ENCODE measurements at places on chromosomes 6 and 20.
A peak's percentile ranks its signal among the peaks of the same experiment; 100 is the strongest.

- DNase-seq, result no peak
These were observed 51.6 kb upstream of the SNAP25 start for GRCh38 chr20:10167040-10167439.

DNA sequence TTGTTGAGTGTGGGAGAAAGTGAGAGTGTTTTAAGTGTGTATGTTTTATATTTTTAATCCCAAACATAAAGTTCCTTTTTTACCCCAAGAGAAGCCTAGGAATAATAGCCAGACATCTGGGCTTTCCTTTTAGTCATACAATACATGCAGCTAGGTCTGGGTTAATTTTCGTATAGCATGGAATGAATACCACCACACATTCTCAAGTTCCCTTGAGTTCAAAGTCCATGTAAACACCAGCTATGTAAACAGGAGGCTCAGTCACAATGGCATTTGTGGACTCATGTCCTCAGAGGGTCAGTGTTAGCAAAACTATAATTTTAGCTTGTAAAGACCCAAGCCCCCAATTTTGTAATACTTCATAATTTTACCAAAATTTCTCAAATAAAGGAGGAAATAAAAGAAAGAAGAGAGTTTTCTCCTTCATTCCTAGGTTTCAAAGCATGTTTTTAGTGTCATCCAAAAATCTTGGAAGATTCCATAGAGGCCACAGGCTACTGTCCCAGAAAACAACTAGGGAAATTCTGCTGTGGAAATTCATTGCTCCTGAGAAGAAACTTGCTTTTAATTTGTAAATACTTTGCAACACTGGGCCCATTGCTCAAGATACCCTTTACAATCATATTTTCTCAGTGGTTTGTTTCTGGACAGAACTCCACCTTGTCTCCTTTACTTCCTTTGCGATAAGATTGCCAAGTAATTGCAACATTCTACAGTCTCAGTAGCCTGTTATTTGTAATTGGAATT, 671.2 kb downstream of the COL12A1 start:
- no peak for DNase-seq

DNA sequence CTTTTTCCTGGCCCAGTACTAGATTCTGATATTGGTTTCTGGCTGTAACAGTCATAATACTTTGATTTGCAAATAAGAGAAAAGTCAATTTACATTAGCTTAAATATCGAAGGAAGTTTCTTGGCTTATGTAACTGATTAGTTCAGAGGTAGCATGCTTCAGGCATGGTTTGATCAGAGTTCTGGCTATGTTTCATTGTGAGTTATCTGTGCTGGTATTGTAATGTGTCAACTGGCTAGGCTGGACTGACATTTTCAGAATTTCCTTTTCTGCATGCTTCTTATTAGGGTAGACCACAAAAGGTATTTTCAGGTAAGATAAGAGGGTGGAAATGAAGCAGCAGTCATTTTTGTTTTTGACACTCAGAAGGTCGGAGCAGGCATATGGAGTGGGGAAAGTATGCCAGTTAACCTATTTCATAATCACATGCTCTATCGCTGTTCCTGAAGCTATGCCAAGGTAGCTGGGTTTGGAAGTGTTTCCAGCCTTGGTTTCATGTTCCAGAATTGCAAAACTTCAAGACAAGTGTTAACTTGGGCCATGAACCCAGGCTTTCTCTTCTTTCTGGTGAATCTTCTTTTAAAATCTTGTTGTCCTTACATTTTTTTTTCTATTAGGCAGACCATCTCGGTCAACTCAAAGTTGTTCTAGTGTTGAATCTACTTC, 244.9 kb downstream of the DHX35 start:
- no peak for DNase-seq

DNA sequence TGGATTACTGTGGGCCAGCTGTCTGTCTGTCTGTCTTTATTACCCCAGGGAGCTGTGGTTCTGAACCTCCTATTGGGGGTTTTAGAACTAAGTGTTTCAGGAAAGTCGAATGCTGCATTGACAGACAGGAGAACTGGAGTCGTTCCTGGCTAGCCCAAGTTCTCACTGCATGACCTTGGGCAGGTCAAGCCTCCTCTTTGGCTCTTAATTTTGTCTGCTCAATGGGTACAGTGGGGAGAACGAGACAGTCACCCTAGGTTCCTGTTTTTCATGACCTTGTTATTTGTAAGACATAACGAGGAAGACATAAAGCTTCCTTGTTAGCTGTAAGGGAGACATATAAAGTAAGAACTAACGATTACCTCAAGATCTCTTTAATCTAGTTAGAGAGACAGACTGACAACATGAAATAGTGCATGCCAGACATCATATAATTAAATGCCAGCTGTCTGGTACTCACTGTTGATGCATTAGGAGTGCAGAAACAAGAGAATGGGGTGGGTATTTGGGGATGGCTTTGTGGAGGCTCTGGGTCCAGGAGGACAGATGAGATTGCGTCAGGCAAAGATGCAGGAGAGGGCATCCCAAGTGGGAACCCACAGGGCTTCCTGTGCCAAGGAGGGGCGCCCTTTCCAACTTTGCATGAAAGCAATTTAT, 3.7 kb upstream of the CCDC167 start:
- DNase-seq, result no peak

GRCh38 chr6:148146717-148147462, 195.7 kb upstream of the SASH1 start:
- DNase-seq, result peak; percentile 8

- no peak for DNase-seq
These were observed 3.5 kb downstream of the LHFPL5 start for GRCh38 chr6:35808688-35809087.

DNA sequence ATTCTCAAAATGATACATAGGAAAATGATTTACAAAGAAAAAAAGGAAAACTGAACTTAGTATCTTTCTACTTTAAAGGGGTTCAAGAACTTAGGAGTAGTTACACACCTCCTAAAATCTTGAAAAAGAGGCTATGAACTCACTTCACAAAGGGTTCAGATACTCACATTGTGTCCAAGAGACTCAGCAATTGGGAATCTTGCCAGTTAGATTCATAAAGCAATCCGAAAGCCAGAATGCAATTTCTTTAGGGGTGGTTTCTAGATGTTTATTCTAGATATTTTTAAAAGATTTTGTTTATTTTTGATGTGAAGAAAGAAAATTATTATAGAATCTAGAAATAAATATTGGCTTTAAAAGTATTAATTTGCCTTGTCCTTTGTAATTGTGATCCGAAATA, 1.7 kb upstream of the MYB start:
- no peak for DNase-seq

- DNase-seq, result no peak
These were observed 298.4 kb downstream of the ALDH8A1 start for GRCh38 chr6:134651519-134651918.

- DNase-seq, result no peak
These were observed 34.9 kb downstream of the ANGPT4 start for GRCh38 chr20:881051-881782.

- no peak for DNase-seq
These were observed 101.4 kb downstream of the SLX4IP start for GRCh38 chr20:10536531-10536930.

DNA sequence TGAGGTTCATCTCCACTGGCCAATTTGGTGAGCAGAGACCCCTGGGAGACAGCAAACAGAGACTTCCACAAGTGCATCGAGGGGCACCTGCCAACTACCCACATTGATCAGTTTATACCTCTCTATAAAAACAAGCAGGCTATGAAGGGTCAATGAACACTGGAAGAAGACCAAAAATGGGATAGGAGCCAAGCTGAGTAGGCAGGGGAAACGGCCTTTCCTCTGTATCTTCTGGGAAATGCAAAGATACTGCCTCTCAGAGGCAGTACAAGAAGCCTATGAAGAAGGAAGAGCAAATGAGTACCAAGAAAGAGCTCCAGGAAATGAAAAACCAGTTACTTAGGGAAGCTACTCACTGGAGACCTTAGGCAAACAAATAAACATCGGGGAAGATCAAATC, 247.7 kb downstream of the GMDS start:
- no peak for DNase-seq

DNA sequence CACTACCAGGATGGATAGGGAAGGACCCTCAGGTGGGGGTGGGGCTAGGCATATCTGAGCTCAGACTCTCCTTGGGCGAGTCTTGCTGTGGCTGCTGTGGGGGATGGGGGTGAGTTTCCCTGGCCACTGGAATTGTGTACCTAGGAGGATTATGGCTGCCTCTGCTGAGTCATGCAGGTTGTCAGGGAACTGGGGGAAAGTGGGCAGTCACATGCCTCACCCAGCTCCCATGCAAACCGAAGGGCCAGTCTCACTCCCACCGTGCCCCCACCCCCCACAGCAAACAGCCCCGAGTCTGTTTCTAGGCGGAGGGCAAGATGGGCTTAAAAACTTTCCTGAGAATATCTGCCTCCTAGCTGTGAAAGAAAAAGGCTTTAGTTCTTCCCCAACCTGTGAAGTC, 210.3 kb upstream of the FERMT1 start:
- no peak for DNase-seq

GRCh38 chr6:40331545-40331944, 255.6 kb downstream of the LRFN2 start:
- DNase-seq, result no peak

DNA sequence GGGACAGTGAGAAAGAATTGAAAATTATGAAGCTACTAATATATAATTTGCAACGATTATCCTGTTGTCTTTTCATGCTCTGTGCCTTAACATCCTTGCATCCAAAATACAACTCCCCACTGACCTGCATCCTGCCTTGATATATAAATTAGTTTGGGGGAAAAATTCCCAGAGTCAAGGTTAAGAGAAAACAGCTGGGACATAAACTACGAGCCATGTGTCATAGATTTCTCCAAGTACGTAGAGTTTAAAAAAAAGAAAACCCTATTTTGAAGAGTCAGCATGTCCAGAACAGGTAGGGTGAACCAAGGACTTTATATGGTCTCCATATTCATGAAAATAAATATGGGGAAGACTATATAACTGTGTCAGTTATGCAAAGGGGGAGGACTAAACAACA, 123.8 kb upstream of the MARCKS start:
- no peak for DNase-seq

DNA sequence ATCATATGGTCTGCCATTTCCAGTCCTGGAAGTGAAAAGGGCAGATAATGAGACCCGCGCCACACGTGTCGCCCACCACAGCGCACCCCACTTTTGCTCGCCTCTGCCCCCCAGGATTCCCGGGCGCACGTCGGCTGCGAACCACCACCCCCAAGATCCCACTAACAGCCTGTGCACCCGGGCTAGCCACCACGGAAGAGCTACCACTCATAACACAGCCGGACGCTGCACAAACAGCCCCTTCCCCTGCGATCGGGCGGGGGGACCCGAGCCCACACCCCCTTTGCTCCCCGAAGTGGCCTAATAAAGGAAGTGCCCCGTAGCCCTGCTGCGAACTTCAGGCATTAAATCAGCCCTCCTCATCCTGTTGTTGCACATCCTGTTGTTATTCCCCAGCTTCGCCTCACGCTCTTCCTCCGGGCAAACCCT, 506 bp downstream of the CITED2 start:
- DNase-seq, result no peak

DNA sequence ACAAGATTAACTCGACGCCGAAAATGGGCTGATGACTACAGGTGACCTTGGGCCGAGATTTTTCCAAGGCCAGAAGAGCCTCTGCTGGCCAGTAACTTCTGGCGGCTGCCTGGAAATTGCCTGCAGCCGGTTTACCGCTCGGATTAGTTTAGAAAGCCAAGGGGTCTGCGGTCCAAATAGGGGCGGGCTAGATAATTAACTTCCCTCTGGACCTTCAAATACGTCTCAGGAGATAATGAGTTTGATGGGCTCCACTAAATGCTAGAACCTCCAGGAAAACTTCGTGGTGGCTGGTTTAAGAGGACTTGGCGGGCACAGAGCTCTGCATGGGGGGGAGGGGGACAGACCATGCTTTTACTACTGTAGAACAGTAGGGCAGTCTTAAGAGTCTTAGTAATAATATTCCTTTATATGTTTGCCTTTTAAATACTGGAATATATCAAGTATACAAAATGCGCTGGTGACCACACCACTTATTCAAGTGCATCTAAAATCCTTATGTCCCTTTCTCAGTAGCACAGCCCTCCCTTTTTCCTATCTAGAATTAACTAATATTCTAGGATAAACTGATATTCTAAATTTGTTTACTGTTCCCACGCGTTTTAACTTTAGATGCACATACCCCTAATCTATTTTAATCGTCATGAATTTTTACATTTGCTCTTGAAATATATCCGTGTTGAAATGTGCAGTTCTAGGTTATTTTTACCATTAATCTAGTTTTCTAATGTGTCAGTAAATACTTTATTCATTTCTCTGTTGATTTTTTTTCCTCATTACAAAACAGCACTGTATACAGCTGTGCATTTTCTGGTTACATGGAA, 107.5 kb upstream of the PRSS16 start:
- DNase-seq, result no peak

DNA sequence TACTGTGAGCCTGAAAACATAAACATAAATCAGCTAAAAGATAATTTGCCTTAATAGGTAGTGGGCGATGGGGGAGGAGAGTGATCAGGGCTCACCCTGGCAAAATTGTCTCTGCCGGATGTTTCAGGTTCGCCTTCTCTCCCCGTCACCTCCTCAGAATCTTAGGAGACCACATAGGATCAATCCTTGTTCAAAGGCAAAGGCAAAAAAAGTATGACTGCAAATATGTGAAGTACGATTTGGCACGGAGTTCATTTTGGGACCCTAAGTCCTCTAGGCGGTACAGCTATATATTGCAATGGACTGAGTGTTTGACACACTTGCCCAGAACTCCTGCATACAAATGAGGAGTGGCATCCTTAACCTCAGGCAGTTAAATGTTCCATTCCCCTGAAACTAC, 649.2 kb upstream of the FLRT3 start:
- DNase-seq, result no peak

DNA sequence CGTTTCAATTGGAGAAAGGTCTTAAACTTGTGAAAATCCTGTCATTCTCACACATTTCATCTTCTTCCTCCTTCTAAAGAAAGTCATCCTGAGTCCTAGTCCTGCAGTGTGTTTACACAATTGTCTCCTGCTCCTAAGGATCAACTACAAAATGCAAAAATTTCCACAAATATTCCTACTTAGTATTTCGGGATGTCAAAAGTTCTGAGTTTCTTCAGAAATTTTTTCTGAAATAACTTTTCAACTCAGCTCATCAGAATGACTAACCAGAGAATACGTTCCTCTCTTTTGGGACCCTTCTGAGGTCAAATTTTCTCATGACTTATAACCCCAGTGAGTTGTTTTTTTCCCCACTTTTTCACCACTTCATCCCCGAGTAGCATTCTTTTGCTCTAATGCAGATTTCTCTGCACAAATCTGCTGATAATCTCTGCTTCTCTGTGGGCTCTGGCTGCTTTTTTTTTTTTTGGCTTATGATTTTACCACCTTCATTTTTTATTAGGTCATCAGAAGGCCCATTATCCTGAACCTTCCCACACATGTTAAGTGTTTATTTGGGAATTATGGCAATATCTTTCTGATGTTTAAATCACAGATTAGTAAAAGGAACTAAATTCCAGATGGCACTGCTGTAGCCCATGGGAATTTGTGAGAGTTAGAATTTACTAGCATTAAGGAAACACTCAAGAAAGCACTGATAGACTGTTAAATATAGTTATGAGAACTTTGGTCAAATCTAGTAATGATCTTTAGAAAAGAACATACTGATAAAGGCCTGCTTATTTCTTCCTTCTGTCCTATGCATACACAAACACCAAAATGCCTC, 41.4 kb downstream of the MAP3K5 start:
- no peak for DNase-seq
